Dermis blood vessel endothelial cell (primary cell): ENCODE measurements at places on chromosomes 13 and 19.

GRCh38 chr13:50572129-50572528 lies 271.4 kb downstream of the DLEU7 start:
- no peak for DNase-seq

GRCh38 chr13:40394304-40394985 lies 272.0 kb downstream of the FOXO1 start:
- DNase-seq: peak; percentile 52

DNA sequence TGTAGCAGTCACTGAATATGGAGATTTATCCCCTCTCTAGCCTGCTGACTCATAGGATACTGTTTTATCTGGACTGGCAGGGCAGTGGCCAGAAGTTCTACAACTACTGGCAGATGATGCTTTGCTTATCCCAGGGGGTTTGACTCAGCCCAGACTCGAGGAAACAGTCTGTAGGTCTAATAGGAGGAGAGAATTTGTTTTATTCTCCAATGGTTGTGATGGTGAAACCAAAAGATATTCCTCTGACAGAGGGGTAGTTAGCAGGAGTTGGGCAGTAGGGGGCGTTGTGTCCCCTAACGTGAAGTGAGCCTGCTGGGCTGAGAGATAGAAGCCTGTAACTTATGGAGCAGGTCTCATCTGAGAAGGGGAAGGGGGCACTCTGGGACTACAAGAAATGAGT lies 74.9 kb downstream of the WTIP start:
- peak; percentile 45 for DNase-seq

GRCh38 chr19:51887522-51888498 lies at the start of gene ZNF577:
Gene ZNF577, minus strand, starts transcription at chr19:51887951. Its CDS starts 7,569 bp downstream, at chr19:51880382.
- DNase-seq: peak; percentile 95

- peak; percentile 100 for DNase-seq
These were observed at the start of gene DCAF15 for GRCh38 chr19:13952154-13952930. Gene DCAF15, plus strand, starts transcription at chr19:13952509. Its CDS starts 4 bp downstream, at chr19:13952513.

DNA sequence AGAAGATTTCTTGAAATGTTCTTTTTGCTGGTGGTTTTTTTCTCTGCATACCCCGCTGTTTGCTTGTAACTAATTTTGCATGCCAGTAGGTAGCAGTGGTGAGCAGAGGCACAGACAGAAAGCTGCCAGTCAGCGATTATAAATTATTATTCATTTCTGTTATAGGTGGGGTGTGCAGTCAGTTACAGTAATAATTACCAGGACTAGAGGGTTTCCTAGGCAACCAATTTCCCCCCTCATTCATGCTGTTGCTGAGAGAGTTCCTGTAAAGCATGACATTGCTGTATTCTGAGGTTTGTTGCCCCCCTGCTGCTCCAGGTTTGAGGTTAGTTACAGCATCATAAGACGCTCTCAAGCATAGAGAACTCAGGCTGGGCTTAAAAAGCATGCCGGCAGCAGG lies 104.5 kb downstream of the URI1 start:
- DNase-seq: peak; percentile 24

DNA sequence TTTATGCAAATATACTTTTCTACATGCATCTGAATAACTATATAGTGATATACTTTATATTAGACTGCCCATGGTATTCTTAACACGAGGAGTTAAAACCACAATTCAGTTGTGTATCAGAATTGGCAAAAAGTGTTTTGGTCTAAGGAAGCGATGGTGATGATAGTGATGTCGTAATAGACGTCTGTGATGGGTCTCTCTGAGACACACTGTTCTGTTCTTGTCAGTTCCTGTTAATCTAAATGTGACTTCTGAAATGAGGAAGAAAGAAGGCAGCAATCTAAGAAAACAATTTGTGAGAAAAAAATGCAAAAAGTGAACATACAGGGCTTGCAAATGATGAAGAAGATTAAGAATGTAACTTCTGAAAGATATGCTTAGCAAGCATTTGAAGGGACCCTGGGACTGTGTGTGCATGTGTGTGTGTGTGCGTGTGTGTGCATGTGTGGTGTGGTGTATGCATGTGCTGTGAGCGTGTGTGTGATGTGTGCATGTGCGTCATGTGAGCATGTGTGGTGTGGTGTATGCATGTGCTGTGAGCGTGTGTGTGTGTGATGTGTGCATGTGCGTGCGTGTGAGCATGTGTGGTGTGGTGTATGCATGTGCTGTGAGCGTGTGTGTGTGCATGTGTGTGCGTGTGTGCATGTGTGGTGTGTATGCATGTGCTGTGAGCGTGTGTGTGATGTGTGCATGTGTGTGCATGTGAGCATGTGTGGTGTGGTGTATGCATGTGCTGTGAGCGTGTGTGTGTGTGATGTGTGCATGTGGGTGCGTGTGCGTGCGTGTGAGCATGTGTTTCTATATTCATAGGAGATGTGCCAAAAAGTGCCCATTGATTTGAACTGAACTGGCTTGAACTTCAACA lies 131.8 kb downstream of the IRS2 start:
- DNase-seq: no peak

GRCh38 chr19:47142779-47143178 lies 12.1 kb downstream of the SAE1 start:
- no peak for DNase-seq

GRCh38 chr19:55005684-55006488 lies 32.2 kb downstream of the GP6 start:
- DNase-seq: peak; percentile 19

DNA sequence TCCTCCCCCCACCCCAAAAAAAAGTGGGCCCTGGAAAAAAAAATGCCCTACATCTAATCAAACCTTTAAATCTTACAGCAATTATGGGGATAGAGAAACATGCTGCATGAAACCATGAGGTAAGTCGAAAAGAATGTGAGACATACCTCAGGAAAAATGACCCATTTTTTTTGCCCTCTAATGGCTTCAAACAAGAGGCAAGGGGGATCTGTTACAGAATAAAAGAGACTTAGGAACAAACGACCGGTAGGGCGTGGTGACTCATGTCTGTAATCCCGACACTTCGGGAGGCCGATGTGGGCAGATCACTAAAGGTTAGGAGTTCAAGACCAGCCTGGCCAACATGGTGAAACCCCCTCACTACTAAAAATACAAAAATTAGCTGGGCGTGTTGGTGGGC lies 8.4 kb downstream of the RGL3 start:
- DNase-seq: no peak

- no peak for DNase-seq
These were observed 386.5 kb upstream of the SPRY2 start for GRCh38 chr13:80727321-80727975.

- DNase-seq: peak; percentile 98
These were observed 36.8 kb downstream of the ERICH4 start for GRCh38 chr19:41479757-41480191.

DNA sequence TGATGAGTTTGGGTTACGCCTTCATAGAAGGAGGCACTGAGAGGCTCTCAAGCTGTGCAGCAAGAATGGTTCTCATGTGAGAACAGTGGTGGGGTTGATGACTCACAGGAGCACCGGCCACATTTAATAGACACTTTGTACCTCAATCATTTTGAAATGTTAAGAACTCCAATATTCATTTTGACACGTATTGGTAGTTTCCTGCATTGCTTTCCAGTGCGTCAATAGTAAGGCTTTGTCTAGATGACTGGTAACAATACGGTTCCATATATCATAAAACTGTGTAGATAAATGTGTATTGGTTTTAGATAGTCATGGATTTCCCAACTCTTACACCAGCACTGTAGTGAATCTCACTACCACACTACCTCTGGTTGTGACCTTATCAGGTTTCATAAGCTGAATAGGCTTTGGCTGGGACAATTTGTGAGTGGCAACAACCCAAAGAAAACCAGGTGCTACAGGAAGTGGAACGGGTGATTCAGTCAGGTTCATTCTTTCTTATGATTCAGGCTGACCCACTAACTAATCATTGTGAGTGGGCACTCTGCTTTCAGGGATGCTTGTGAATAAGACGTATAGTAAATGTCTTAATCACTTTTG lies 362.6 kb downstream of the KLF5 start:
- no peak for DNase-seq

GRCh38 chr13:50580684-50581305 lies 262.7 kb downstream of the DLEU7 start:
- DNase-seq: peak; percentile 9

GRCh38 chr13:112078879-112079531 lies 12.1 kb downstream of the SOX1 start:
- no peak for DNase-seq

DNA sequence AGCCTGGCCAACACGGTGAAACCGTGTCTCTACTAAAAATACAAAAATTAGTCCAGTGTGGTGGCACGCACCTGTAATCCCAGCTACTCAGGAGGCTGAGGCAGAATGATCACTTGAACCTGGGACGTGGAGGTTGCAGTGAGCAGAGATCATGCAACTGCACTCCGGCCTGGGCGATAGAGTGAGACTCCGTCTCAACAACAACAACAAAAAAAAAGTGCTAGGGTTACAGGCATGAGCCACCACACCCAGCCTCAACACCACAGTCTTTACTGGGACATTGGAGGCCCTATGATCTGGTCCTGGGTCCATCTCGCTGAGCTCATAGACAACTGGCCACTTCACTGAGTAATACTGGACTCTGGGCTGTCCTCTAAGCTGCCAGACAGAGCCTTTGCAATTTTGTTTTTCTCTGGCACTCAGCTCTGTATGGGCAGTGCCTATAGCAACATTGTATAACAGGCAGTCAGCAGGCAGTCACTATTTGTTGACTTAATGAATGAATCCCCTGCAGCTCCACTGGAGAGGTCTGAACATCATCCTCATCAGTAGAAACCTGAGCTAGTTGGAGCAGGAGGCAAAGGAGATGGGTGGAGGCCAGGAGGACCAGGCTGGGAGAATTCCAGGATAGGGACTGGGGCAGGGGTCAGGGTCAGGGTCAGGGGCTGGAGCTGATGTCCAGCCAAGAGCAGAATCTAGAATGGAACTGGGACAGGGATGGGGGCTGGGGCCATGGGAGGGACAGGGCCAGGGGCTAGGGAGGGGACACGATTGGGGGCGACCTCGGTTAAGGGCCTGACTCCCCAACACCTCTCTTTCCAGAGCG lies 8.1 kb downstream of the BLOC1S3 start:
- DNase-seq: no peak

- DNase-seq: no peak
These were observed 640 bp upstream of the MIDN start for GRCh38 chr19:1247748-1248138.

- DNase-seq: peak; percentile 97
These were observed 35.8 kb upstream of the MEDAG start for GRCh38 chr13:30870049-30870884.

GRCh38 chr19:5934774-5935472 lies 20.9 kb downstream of the CAPS start:
- DNase-seq: peak; percentile 75

GRCh38 chr13:37587236-37587635 lies 11.3 kb downstream of the POSTN start:
- no peak for DNase-seq

- peak; percentile 86 for DNase-seq
These were observed 57.1 kb downstream of the ZNF568 start for GRCh38 chr19:36973021-36973843.

DNA sequence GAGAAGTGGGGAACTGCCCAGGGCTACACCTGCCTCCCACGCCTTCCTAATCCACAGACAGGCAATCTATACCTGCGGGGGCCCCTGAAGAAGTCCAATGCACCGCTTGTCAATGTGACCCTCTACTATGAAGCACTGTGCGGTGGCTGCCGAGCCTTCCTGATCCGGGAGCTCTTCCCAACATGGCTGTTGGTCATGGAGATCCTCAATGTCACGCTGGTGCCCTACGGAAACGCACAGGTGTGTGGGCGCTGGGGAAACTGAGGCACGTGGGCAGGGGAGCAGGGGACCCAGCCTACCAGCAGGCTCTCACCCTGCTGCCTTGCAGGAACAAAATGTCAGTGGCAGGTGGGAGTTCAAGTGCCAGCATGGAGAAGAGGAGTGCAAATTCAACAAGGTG lies 1.4 kb downstream of the IFI30 start:
- DNase-seq: no peak

DNA sequence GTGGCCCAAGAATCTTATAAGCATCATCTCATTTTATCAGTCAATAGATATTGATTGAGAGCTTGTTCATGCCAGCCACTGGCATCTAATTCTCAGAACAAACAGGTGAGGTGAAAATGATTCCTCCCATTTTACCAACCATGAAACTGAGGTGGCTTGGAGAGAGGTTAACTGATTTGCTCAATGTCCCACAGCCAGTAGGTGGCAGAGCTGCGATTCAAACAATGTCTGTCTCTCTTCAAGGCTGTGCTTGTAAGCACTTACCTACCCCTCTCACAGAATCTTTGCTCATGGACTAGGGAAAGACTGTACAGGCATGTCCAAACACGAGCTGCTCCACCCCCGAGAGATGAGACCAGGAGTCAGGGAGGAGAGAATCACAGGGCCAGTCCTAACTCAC lies 21.5 kb upstream of the GSX1 start:
- peak; percentile 44 for DNase-seq

DNA sequence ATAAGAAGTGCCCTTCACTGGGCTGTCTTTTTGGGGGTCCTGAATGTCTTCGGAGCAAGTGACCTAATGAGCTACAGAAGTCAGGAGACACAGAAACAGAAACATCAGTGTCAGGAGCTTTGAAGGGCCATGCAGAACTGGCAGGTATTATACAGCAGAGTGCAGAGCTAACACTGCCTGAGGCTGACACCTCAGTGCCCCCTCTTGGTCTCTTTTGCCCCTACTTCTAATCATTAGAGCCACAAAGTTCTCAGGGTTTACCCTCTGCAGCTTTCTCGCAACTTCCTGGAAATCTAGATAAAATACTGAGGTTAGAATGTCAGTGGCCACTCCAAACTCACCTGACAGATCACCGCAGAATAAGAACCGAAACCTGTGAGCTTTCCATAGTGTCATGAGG lies 172.7 kb downstream of the B3GLCT start:
- no peak for DNase-seq

DNA sequence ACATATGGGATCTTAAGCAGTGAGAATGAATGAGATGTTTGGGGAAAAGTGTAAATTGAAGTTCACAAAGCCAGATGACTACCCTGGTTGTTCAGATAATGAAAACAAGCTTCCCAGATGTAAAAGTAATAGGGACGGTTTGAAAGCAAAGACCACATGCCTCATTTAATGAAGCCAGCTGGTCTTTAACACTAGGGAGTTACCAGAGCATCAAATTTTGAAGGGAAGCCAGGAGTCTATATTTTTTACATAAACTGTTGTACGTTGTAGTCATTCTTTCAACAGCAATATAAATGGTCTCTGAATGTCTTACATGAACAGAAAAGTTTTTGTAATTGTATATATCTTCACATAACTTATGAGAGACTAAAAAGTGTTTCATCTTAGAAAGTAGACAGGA lies 2604.5 kb upstream of the PCDH20 start:
- DNase-seq: no peak

DNA sequence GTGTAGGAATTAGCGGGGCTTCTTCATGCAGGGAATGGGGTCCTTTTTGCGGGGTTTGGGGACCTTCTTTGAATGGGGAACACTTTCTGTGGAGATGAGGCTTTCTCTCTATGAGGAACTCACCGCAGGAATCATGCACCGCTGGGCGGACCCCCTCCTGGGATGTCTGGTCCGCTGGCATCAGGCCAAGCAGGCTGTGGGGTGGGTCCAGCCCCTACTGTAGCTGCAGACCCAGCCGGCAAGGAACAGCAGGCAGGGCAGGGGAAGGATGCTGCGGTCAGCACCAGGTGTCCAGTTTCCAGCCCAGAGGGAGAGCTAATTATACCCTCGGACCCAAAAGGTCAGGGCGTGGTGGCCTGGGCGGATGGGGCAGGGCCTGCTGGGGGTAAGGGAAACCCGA lies 1.8 kb downstream of the MYBPC2 start:
- no peak for DNase-seq
